ENCODE measurements at places on chromosomes 1 and 21.

- no peak for DNase-seq
These were observed 200.2 kb downstream of the SDCCAG8 start for GRCh38 chr1:243455760-243456651.

DNA sequence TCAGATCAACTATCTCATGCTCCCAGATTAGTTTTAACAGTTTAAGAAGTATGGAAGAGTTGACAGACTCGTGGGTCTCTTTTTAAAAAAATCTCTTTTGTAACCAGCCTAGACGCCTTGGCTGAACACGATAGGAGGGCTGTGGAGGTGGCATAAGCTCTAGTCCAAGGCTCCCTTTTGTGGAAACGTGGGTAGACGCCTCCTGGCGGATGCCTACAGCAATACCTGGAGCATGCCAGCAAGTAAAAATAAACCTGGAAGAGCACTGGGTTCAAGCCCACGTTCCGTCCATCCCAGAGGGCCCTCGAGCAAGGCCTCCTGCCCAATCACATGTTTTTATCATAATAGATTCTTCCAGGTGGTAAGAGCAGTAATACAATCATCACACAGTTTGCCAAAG is 87.9 kb downstream of the RGS7 start:
- no peak for DNase-seq

DNA sequence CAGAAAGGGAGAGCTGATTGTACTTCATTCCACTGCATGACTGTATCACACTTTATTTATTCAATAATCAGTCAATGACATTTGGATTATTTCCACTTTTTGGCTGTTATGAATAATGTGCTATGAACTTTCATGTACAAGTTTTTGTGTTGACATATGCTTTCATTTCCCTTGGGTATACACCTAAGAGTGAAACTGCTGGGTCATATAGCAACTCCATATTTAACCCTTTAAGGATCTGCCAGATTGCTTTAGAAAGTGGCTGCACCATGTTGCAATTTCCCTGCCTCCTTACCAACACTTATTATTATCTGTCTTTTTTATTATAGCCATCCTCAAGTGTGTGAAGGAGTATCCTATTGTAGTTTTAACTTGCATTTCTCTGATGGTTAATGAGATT is 108.8 kb upstream of the KCNK1 start:
- no peak for DNase-seq

DNA sequence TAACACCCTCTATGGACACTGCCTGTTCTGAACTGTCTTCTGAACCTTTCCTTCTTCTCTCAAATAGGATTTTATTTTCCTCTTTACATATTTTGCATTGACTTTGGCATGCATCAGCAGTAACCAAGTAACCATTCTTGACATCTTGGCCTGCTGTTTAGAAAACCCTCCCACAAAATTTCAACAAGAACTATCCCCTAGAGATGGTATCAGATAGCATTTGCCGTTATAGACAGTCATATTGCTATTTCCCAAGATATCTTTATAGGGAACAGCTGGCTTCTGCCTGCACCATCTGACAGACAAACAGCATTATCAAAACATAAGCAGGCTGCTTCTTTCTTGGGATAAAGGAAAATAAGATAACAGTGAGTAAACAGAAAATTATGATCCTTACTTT is 54.7 kb downstream of the LHX8 start:
- no peak for DNase-seq

GRCh38 chr1:118914379-118915161 is 73.6 kb downstream of the TBX15 start:
- DNase-seq: no peak

DNA sequence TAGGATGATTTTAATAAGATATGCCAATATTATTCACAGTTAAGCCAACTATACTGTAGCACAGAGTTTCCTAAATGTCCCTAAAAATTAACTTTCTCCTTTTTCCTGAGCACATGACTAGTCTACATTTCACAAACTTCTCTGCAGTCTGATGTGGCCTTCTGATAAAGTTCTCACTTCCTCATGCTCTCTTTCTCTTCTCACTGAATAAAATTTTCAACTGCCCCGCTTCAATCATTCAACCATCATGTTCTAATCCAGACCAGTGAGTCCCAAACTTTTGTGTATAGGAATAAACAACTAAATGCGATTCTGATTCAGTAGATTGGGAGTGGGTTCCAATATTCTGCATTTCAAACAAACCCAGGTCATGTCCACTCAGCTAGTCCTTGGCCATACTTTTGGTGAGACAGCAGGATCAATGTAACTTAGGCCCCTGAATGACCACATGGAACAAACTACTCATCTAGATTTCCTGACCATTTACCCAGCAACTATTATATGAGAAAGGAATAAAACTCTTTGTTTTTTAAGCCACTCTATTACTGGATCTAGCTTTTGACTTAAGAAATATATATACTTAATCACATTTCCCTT is 20.1 kb downstream of the TUT4 start:
- no peak for DNase-seq

DNA sequence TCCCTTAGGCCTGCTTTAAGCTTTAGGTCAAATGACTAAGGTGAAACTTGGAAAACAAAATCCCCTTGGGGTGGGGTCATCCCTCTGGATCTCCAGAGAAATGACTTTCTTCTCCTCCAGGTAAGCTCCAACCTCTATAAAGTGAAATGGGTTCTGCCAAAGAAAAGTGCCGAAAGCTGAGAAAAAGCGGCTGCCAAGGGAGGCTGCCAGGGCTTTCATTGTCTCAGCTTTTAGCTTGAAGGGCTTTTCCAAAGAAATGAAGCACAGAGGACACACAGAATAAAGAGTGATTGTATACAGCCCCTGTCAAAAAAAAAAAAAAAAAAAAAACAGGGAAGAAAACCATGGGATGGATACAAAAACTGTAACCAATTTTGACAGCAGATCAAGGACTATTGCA is 126.9 kb downstream of the TGFBR3 start:
- no peak for DNase-seq

DNA sequence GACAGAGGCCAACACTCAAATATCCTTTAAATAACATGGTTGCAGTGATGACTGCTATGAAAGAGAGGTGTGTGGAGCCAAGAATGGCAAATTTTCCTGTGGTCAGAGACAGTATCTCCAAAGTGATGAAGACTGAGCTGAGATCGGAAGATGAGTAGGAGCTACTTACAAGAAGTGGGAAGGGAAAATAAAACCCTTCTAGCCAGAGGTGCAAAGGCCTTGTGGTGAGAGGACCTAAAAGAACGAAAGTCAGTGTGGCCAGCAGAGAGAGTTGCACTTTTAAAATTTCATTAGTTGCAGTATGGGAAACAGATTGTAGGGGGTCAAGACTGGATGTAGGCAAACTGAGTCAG is 17.8 kb downstream of the SLAMF7 start:
- no peak for DNase-seq

DNA sequence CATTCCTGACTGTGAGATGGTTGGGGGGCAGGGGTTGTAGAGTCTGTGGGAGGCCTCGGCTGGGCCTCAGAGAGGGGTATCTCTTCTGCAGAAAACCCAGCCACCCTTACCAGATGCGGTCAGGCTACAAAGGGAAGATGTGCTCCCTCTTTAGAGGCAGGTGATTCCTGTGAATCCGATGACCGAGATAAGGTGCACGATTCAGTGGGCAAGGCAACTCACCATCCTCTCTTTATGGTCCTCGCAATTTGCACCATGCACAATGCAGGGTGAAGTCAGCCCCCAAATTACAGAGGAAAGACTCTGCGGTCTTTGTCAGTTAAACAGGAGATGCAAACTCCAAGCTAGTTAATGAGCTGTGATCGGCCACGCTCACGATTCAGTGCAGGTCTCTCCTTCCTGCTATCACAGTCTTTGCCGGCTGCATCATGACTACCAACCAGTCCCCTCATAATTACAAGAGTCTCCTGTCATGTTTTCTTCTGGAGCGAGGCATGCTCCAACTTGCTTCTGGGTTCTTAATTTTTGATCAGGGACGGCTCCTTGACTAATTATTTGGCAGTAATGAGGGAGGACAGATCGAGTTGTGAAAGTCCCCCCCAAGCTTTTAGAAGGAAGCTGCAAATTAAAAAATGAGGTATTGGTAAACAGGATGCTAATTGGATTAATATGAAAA is 12.5 kb downstream of the TP73 start:
- DNase-seq: no peak

DNA sequence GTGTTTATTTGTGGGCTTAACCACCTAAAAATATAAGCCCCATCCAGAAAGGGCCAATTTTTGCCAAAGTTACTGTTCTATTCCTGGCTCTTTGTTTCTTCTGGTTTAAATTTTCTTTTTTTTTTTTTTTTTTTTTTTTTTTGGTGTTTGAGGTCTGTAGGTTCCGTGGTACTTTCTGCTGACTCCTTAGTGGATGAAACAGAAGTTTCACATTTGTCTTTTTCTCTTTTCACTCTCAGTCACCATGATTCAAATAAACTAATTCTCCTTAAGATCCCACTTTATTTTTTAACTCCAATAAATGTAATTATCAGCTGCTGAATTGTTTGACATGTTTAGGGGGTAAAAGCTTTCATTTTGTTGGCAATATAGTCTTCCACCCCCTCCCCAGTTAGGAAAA is 322.3 kb downstream of the CHRM3 start:
- DNase-seq: no peak

GRCh38 chr1:87100271-87100670 is 185.8 kb downstream of the HS2ST1 start:
- DNase-seq: no peak

DNA sequence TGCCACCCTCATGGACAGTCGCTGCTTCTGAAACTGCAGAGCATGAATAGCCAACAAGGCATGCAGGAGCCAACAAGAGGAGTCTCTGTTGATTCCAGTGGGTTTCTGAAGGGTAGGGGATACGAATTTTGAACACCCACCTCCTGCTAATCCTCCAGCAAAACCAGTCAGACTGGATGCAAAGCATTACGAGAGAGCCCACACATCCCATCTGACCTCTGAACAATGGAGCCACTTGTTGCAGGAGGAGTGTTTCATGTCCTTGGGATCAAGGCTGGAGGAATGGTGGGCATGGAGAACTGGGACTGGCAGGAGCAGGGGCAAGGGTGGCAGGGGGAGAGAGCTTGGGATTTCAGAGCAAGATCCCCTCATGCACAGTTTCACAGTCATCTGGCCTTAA is 1.6 kb downstream of the VTCN1 start:
- DNase-seq: no peak

GRCh38 chr1:85091671-85092280 is 43.5 kb upstream of the MCOLN3 start:
- no peak for DNase-seq

DNA sequence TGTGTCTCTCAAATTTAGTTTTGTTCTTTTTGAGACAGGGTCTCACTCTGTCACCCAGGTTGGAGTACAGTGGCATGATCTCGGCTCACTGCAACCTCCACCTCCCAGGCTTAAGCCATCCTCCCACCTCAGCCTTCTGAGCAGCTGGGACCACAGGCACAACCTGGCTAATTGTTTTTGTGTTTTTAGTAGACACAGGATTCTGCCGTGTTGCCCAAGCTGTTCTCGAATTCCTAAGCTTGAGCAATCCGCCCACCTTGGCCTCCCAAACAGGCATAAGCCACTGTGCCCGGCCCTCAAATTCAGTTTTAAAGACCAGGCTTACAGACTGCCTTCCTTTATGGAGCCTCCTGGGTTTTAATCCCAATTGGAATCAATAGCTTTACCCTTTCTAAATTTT is 83.7 kb upstream of the SELENON start:
- DNase-seq: no peak

DNA sequence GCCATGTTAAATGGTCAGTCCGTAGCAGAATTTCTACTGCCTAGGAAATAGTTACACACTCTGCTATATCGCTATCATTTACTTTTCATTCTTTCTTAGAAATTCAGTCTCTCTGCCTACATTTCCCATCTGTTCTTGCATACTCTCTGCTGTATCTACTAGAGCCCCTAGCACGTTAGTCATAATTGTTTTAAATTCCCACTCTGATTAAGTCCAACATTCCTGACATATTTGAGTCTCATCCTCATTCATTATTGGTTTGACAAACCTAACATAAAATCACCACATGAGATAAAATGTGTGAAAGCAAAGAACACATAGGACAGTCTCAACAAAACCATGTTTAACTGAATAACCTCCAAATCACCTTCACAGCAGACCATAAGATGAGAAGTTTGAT is 513.6 kb downstream of the PLPP3 start:
- no peak for DNase-seq

DNA sequence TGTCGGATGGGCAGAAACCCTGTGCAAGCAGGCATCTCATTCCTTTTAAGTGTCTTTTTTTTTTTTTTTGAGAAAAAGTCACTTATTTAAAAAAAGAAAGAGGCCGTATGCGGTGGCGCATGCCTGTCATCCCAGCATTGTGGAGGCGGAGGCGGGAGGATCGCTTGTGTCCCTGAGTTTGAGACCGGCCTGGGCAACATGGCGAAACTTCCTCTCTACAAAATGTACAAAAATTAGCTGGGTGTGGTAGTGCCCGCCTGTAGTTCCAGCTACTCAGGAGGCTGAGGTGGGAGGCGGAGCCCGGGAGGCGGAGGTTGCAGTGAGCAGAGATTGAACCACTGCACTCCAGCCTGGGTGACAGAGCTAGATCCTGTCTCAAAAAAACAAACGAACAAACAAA is 1.7 kb downstream of the GPR137B start:
- no peak for DNase-seq

DNA sequence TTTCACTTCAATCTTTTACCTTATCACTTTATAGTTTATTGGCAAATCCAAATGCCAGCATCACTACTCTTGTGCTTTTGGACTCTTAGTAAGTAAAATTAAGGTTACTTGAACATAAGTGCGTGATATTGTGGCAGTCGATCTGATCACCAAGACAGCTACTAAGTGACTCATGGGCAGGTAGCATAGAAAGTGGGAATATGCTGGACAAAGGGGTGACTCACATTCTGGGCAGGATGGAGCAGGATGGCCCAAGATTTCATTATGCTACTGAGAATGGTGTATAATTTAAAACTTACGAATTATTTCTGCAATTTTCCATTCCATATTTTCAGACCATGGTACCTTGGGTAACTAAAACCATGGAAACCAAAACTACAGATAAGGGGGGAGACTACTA is 120.2 kb downstream of the ROR1 start:
- DNase-seq: no peak

DNA sequence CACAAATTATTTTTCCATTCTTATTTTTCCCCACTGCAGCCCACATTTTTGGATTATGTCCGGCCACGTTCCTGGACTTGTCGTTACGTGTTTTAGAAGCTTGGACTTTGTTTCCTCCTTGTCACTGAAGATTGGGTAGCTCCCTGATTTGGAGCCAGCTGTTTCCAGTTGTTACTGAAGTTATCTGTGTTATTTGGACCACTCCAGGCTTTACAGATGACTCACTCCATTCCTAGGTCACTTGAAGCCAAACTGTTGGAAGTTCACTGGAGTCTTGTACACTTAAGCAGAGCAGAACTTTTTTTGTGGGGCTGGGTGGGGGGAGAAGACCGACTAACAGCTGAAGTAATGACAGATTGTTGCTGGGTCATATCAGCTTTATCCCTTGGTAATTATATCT is 12.2 kb upstream of the AXDND1 start:
- DNase-seq: no peak

GRCh38 chr1:94832446-94832845 is 12.3 kb downstream of the SLC44A3 start:
- DNase-seq: no peak

DNA sequence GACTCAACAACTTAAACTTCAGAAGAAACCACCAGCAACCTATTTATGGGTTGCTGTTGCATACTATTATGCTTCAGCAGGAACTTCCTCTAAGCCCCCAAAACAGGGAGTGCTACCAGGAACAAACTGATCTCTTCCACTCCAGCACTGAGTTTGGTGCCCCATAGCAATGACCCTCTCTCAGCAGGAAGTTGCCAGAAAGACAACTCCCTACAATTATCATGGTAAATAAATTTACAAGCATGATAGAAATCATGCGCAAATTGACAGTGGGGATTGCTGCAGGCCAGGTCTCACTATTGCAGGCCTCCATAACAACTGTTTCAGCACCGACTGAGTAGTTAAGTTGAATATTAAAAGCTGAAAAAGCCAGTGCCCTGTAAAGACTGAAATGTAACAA is 180.6 kb downstream of the PLA2G4A start:
- DNase-seq: no peak
